ENCODE measurements at places on chromosomes 7 and 10. TPM values are rescaled to one million over a fixed set of nuclear protein-coding genes. Genes with fewer than 3 reads are reported as not detected.

Gene ANXA8L1
- polyA plus RNA-seq, result 0.07 TPM

DNA sequence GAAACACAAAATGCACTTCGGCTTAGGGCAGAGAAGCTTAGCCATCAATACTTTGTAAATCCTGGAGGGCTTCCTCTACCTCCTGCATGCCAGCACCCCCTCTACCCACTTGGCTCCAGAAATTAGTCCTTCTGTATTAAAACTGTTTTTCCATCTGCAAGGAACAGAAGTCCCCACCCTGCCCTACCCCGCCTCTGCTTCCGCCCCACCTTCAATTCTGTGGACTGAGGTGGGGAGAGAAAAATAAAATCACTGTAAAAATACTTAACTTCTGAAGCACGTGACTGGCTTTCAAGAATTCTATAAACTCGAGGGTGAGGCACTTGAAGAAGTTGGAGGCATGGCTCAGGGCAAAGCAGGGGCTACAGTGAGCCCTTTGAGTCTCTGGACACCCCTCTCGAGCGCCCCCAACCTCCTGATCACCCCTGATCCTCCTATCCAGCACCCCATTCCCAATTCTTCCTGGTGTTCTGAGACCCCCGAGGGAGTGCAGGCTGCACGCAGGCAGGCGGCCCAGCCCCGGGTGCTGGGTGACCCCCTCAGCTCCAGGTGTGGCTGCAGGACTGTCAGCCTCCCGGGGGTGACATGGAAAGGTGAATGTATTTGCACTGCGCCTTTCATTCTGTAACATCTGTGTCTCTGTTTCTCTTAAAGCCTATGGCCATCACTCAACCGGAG lies 7.3 kb upstream of the KIAA1217 start:
- DNase-seq, result no peak

Gene ITIH2
- 0.42 TPM for polyA plus RNA-seq

- no peak for DNase-seq
These were observed 31.7 kb upstream of the OPALIN start for GRCh38 chr10:96390460-96390864.

- no peak for DNase-seq
These were observed 112.0 kb downstream of the NEURL1 start for GRCh38 chr10:103605359-103606096.

Gene SEMA3D
- 41.6 TPM for polyA plus RNA-seq

Gene CRPPA
- 4.4 TPM for polyA plus RNA-seq

GRCh38 chr7:16271990-16272665 lies 149.2 kb downstream of the CRPPA start:
- no peak for DNase-seq

GRCh38 chr7:116524609-116525297 lies at the start of gene CAV1:
TSS of gene CAV1 (plus strand) at chr7:116525036. CDS start at chr7:116525063, 27 bp downstream.
- DNase-seq, result no peak

- DNase-seq, result no peak
These were observed 81.9 kb downstream of the BMPER start for GRCh38 chr7:33986951-33987947.

Gene LRRC18
- 0.16 TPM for polyA plus RNA-seq

- no peak for DNase-seq
These were observed 27.0 kb downstream of the ANXA8 start for GRCh38 chr10:47456794-47457527.

DNA sequence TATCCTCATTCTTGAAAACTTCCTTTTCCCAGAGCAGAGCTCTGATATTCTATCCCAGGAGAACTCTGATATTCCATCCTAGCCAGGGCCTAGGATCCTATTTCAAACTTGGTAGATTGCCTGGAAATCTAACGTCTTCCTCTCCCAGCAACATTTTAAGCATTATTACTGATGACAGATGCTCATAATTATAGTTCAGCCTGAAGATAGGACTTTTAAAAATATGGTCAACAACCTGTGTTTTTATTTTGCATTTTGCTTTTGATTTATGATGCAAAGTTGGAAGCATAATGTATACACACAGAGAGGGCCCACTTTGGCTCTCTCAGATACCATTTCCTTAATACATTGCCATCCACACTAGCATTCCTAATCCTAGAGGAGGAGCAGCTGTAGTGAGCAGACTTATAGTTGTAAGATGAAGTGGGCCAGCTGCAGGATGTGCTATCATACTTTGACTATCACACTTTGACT lies 457.4 kb upstream of the TPK1 start:
- peak; percentile 8 for DNase-seq

DNA sequence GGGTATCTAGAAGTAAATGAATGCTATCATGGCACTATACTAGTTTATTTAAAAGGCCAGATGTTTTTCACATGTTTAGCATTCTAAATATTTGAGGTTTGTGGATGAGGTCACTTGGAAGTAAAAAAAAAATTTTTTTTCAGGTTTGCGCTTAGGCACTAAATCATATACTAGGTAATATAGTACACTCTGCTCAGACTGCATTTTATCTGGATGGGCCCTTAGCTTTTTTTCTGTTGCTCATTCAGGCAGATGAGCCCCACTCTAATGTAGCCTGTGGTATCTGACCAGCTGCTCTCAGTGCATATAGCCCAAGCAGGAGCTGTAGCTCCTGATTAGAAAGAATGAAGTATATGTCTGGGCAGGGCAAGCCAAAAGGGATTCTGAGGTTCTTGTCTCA lies 210.1 kb downstream of the AUTS2 start:
- no peak for DNase-seq

GRCh38 chr7:22386865-22387264 lies 29.9 kb upstream of the RAPGEF5 start:
- no peak for DNase-seq

Gene DNAJC12
- polyA plus RNA-seq, result 12.4 TPM

Gene CPVL
- 67.9 TPM for polyA plus RNA-seq

DNA sequence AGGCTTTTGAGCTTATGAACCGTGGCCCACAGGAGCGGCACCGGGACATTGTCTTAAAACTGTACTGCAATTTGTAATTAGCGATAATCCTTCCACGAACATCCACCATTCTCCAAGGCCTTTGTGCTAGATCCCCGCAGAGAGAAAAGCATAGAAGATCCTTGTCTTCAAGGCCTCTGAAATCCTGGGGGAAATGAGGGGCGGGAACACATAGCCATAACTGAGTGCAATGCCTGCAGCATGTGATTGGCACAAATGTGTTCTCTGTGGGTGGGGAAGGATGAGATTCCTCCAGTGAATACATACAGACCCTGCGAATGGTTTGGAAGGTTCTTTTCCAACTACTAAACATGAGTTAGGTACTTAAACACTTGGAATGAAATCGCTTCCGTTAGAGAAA lies 25.9 kb upstream of the PROSER2 start:
- no peak for DNase-seq

DNA sequence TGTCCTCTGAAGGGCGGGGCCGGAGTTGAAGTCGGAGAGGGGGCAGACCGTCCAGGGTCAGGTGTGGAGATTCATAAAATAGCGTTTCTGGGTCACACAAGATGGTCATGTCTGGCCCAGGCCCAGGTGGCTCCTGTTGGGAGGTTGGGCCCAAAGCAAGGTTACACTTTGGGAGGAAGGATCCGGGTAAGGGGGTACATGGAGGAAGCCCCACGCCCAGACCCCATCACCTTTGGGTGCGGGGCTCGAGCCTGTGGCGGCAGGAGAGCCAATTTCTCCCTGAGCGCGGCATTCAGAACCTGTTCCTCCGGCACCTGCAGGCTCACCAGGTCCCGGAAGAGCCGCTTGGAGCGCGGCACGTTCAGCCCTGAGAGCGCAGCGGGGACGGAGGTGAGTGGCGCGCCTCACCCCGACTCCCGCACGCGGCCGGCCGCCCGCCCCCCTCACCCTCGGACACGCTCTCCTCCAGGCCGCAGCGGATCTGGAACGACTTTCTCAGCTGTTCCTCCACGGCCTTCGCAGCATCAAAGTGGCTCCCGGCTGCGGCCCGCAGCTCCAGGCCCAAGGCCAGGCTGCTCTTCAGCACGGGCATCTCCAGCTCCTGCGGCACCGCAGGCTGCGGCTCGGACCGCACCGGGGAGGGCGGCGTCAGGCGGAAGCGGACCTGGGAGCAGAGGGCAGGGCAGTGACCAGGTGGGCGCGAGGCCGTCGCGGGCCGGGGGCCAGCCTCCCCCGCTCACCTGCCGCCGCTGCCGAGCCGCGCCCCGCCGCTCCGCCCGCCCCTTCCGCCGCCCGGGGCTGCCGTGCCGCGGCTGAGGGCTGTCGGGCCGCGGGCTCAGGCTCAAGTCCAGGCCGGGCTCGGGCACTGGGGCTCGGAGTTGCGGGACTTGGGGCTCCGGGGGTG lies 644 bp downstream of the PPP1R35 start:
- DNase-seq, result no peak

- no peak for DNase-seq
These were observed 505.8 kb downstream of the SUGCT start for GRCh38 chr7:40640566-40640965.

GRCh38 chr7:105924945-105925344 lies 38.1 kb upstream of the CDHR3 start:
- no peak for DNase-seq

Gene PAOX
- 3.8 TPM for polyA plus RNA-seq

- DNase-seq, result no peak
These were observed 119.9 kb downstream of the CNOT4 start for GRCh38 chr7:135389971-135390370.

Data from right renal cortex interstitium (tissue), 3 donors.